Right cardiac atrium (tissue), 5 donors: ENCODE measurements at places on chromosomes 16 and 17. TPM values are rescaled to one million over a fixed set of nuclear protein-coding genes. Genes with fewer than 3 reads are reported as not detected.

Gene KIAA0513
- 12.9 TPM for total RNA-seq

Gene C16orf89
- 9.2 TPM for total RNA-seq

Gene CFAP97D1
- not detected for total RNA-seq

Gene KRT36
- not detected for total RNA-seq

Gene CMTM2
- total RNA-seq = not detected

Gene SPATA33
- total RNA-seq = 1.4 TPM

Gene WSCD1
- 9.2 TPM for total RNA-seq

Gene HNF1B
- total RNA-seq = not detected

Gene RHBDL1
- total RNA-seq = 1.4 TPM

Gene KRTAP1-3
- total RNA-seq = not detected

Gene NAA38
- total RNA-seq = 59.9 TPM

Gene CD300H
- total RNA-seq = not detected

Gene MYH13
- not detected for total RNA-seq

Gene RPRML
- not detected for total RNA-seq

Gene CAMKK1
- total RNA-seq = 5.8 TPM

Gene SBK1
- 1.3 TPM for total RNA-seq

Gene CCL4L2
- not detected for total RNA-seq
